ENCODE measurements at places on chromosomes 1 and 21.

GRCh38 chr1:185500001-185500626 lies 183.1 kb upstream of the IVNS1ABP start:
- no peak for DNase-seq

DNA sequence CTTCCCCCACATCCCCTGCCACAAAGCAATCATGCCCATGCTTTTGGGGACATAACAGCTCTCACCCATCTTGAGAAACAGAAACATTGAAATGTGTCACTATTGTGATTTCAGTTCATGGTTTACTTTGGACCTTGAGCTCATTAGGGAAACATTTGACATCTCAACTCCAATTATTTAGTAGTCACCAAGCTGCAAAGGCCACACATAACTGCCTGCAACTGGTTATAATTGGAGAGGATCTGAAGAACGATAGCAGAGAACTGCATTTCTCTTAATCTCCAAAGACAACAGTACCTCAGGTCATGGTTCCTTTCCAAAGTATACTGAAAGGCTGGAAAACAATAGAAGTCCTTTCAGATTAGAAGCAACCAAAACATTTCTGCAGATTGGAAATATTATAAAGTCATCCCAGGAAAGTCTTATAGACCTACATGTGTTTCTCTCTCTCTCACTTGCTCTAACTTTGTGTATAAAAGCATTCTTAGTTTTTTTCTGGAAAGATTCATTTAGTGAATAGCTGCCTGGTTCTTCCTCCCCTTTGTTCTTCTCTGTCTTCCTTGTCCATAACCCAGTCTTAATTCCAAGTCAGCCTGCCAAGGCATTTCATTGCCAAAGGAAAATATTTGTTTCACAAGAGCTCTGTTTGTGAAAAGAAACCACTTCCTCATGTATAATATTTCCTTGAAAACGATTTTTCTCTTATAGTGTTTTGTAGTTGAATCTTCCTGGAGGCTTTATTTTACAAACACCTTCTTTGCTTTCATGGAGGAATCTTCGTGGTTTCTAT lies 426.8 kb downstream of the ADGRL2 start:
- DNase-seq, result no peak

DNA sequence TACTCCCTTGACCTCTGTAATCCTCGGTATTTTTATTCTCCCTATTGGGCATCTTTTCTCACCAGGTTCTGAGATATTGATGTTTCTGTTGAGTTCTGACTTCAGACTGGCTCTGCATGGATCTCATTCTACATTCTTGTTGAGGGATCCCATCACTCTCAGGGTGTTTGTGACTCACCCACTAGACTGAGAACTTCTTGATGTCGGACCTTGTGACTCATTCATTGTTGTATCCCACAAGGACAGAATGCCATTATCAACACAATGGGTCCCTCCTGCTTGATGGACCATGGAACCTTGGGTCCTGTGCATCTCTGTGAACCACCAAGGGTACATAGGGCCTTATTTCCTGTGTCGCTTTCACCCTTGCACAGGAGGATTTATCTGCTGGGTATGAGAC lies 174.1 kb downstream of the PBX1 start:
- no peak for DNase-seq

GRCh38 chr1:96968541-96968940 lies 247.0 kb downstream of the PTBP2 start:
- no peak for DNase-seq

DNA sequence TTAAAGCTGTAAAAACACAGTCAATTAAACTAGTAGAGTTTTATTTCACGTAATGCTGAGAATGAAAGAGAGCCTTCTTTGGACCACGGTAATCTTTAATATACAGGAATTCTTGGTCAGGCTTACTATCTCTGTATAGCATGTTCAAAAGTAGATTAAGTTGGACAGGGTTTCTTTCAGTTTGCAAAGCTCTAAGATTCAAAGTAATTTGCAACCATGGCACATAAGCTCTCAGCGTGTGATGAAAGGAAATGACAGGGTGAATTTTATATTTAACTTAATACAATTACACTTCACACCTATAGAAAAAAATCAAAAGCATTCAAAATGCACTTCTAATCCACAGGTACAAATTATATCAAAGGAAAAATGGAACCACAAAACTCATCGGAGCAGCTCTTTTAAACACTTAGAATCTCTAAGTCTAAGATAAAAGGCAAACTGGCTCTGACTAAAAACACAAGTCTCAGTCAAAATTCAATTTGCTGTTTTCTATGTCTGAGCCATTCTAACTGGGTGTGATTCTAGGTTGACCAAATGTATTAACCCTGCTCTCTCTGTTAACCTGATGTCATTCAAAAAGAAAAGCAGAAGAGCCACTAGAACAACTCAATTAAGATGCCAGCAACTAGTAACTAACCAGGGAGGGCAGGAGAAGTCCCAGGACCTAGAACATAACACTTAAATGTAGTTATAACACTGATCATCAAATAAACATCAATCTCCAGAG lies 147.7 kb downstream of the RERE start:
- no peak for DNase-seq

DNA sequence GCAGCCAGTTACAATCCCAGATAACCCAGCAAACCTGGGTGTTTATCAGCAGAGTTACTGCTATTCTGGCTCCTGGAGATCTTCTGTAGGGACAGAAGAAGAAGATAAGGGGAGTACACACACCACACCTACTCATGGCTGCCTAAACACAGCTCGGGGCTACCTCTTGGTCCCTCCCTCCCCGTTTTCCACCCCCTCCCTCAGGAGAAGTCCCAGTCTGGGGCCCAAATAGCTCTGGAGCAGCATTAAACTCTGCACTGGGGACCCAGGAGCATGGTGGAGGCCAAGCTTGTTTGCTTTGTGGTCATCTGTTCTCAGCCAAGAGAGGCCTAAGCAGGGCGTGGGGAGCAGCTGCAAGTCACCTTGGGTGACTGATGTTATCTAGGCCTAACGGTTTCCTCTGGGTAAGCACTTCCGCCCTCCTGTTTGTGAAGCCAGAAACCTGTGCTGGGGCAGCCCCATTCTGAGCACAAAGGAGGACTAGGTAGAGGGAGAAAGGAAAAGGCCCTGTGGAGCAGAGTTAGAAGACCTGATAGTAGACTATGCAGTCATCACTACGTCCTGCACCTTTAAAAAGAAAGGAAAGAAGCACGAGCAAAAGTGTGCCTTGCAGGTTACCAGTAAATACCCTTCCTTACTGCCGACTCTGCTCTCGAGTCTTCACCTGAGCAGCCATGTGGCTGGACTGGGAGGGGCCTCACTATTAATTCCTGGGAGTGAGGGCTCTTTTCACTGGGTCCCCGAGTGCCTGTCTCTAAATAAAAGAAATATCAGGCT lies 2.0 kb upstream of the RCSD1 start:
- peak; percentile 76 for DNase-seq

DNA sequence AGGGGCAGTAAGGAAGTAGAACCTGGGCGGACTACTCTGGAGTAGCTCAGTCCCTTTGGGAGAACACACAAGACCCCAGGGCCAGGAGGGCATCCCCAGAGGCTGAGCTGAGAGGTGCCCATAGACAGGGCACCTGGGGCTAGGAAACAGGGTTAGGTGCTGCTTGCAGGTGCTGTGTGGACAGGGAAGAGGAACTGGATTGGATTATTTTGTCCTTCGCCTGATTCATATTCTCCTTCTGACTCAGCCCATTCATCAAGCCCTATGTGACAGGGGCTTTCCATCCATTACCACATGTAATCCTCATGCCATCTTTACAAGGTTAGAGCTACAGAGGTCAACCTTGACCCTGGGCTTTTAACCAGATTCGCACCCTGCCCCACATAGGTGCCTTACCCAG lies 183.9 kb downstream of the C1orf94 start:
- no peak for DNase-seq

DNA sequence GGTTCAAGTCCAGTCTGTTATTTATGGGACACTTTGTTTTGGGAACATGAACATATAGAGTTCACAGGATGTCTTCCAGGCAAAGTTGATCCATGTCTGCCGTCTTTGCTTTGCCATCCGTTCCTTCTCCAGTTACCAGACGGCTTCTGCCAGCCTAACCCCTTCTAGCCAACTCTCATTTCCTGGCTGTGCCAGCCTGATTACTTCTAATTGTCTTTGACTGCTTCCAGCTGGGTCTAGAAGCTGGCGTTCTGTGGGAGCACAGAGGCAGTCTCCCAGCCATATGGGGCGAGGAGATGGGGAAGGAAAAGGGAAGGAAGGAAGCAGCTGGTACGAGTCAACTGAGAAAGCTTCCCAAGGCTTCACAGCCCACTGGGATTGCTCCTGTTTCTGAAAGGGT lies 3.1 kb upstream of the HUNK start:
- no peak for DNase-seq

- DNase-seq, result no peak
These were observed 274.1 kb downstream of the RRAGC start for GRCh38 chr1:38585460-38585859.

- peak; percentile 93 for DNase-seq
These were observed 94.7 kb downstream of the PPIAL4G start for GRCh38 chr1:148388260-148389026.

DNA sequence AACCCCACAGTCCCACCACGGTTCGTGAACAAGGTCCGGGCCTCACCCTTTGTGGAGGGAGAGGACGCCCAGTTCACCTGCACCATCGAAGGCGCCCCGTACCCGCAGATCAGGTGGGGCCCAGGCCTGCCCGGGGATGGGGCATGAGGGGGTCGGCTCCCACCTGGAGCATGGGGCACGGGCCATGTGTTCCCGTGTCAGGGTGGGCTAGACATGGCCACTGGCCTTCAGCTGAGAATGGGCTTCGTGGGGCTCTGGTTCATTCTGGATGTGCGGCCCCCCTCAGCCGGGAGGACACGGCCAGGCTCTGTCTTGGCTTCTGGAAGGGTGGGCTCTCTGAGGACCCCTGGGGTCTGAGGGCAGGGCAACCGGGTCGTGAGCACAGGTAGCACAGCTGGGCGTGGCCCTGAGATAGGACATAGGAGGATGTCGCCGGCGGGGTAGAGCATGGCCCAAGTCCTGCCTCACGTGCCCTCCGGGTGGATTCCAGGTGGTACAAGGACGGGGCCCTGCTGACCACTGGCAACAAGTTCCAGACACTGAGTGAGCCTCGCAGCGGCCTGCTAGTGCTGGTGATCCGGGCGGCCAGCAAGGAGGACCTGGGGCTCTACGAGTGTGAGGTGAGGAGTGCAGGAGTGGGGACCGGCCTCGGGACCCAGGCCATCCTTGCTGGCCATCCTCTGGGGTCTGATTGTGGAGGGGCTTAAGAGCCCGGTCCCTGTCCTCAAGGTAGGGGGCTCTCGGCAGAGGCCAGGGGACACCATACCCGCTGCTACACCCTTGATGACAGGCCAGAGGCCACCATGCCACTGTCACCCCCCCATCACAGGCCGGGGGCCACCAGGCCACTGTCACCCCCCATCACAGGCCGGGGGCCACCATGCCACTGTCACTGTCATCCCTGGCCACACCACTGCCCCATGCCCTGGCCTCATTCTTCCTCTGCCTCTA lies 55.5 kb downstream of the TRIM11 start:
- no peak for DNase-seq

GRCh38 chr1:174791863-174792262 lies 207.9 kb upstream of the CACYBP start:
- no peak for DNase-seq

GRCh38 chr1:6111571-6111970 lies 65.9 kb downstream of the KCNAB2 start:
- no peak for DNase-seq

Data from CD4-positive, alpha-beta T cell treated with Interleukin-1 beta for 1 hour (primary cell).